Activated gamma-delta T cell (primary cell): ENCODE measurements at places on chromosomes 12 and 14.

DNA sequence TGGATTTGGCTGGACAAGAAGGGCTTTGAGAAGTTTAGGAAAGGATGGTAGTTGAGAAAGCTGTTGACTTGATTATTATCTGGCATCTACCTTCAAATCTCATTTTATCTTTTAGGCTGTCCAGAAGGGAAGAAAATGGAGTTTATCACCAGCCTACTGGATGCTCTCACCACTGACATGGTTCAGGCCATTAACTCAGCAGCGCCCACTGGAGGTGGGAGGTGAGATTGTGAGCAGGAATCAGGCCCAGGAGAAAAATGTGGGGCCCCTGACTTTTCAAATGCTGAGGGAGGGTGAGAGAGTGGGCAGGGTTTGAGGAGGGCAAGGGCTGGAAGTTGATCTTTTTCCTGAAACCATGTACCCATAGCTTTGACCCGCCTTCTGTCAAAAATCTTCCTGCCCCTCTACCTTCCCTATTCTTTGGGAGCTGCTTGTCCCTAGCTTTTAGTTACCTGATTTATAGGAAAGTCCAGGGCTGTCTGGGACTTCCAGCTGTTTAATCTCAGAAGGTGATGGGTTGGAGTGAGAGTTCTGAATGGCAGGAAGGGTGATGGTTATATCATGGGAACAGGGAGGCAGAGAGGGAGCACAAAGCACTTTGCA is 134.2 kb downstream of the SMOC1 start:
- DNase-seq = no peak

DNA sequence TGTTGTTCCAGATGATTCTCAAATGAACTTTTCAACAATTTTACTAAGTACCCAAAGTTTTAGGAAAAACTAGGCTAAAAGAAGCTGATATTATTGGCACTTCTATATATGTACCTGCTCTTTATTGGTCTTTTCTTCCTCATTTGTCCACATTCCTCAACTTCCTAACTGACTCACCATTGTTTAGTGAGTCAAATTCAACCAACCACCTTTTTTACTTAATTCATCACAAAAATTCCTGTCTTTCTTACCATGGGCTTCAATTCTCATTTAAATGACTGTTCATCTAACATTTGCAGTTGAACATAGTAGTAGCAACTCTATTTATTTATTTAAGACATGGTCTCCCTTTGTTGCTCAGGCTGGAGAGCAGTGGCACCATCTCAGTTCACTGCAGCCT is 47.6 kb upstream of the SLC2A13 start:
- DNase-seq = no peak

GRCh38 chr14:65604936-65605335 is 192.4 kb downstream of the FUT8 start:
- DNase-seq = no peak

DNA sequence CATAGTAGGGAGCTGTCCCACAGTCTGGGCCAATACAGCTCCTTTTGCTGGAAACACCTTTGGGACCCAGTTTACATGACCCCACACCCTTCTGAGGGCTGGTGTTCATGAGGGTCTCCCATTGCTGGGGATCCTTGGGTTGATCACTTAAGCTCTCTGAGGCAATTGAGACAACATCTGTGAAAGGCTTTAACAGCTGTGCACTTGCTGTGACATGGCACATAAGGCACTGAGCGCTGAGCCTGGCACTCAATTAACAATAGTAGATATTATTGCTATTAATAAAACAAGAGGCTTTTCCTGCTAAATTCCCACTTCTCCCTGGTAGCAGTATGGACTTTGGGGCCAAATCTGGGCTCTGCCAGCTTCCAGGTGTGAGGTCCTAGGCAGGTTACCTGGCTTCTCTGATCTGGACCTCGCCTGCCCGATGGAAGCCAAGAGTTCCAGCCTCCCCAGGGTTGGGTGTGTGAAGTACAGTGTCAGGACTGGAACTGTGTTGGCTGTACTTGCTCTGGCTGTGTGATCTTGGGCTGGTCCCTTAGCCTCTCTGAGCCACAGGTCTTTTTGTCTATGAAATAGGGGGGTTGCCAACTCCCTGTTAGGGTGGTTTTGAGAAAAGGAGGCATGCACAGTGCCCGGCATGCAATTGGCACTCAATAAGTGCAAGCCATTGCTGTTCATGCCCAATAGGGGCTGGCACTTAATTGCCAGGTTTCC is 3.1 kb downstream of the SH2B3 start:
- no peak for DNase-seq

GRCh38 chr12:56631790-56632700 is 1.9 kb upstream of the BAZ2A start:
- peak; percentile 25 for DNase-seq

GRCh38 chr12:105600911-105601545 is 270.5 kb downstream of the C12orf75 start:
- no peak for DNase-seq

GRCh38 chr12:111211910-111212757 is 156.8 kb downstream of the PHETA1 start:
- no peak for DNase-seq

DNA sequence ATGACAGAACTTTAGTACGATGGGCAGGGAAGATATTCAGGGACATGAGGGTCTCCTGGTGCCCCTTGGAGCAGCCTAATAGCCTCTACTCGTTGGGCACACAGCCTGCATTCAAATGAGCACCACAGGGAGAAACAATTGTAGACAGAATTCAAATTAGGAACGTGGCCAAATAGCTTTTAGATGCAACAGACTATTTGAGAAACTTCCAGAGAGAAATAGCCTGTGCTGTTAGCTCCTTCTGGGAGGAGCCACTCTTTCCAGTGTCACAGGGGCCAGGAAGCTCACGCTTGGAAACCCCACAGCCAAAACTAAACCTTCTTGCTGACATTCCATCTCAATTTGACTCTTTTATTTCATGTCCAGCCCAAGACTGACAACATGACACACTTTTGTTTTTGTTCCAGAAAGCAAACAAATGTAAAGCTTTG is 114.5 kb downstream of the RPAP3 start:
- no peak for DNase-seq
